Retina (tissue), 1 donor: ENCODE measurements at places on chromosomes 11 and 22.

- no peak for DNase-seq
Measured at GRCh38 chr11:72379384-72380131, 54.8 kb downstream of the CLPB start.

DNA sequence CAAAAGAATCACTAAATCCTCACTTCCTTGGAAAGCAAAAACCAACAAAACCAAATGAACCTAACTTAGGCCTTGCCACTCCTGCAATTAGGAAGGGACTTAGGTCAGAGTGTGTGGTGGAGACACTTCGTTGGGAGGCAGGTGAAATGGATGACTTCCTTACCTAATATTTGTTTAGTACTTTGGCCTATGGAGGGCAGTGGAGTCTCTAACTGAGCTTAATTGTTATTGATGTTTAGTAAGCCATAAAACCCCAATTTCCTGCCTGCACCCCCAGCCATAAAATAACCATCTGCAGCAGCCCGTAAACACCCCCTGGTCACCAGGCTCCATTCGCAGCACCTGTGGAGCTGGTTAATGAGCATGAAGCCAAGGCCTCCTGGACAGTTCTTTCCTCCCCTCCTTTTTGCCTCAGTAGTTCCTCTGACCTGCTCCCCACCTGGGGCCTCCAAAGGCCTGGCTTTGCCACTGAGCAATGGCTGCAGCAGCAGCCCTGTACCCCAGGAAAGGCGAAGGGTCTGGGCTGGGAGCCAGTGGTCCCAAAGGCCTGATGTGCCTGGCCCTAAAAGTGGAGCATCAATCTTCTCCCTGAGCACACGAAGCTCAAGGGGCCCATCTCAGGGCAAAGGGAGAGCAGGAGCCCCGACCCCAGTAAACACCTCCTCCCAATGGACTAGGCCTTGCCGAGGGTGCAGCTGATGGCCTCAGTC is 15.6 kb upstream of the SYT13 start:
- DNase-seq = no peak

- peak; percentile 56 for DNase-seq
Measured at GRCh38 chr11:35525501-35526175, at the start of gene PAMR1. PAMR1 (minus strand) TSS chr11:35525616; CDS start chr11:35525585, 31 bp downstream.

- DNase-seq = no peak
Measured at GRCh38 chr22:28783786-28784671, 11.5 kb downstream of the CCDC117 start.

GRCh38 chr22:45648301-45649117 is 23.1 kb upstream of the ATXN10 start:
- no peak for DNase-seq

DNA sequence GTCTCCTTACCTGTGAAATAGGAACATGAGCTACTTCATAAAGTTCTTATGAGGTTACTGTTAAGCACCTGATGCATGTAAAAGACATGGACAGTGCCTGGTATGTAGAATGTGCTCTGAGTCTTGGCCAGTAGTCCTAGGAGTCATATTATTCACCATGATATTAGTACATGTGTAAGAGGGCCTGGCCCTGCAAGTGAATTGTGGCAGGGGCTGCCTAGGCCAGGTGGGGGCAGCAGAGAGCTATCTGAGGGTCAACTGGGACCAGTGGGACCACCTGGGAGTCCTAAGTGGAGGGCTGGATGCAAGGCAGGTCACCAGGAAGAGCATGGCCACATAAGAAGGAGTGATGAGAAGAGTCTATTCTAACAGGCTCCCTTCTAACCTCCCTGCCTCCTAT is 529.5 kb downstream of the SOX6 start:
- DNase-seq = peak; percentile 57

DNA sequence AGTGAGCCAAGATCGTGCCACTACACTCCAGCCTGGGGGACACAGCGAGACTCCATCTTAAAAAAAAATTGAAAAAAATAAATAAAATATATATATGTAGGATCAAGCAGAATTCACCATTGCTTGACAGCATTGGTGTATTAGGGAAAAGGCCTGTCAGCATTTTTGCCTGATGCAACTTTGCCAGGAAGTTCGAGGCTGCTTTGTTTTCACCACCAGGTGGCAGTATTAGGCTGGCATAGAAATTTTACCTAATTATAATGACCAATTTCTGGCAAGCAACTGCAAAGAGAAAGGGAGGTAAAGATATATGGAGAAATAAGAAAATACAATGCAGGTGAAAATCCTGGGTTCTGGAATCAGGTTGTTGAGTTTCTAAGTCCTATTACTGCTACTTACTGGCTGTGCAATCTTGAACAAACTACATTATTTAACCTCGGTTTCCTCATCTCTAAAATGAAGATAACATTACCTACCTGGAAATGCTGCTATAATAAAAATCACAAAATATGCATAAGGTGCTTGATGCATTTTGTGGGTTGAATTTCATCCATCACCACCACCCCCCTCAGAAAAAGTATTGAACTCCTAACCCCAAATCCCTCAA is 24.7 kb downstream of the LAYN start:
- peak; percentile 65 for DNase-seq

GRCh38 chr11:116459185-116460045 is 313.4 kb downstream of the BUD13 start:
- DNase-seq = peak; percentile 27

DNA sequence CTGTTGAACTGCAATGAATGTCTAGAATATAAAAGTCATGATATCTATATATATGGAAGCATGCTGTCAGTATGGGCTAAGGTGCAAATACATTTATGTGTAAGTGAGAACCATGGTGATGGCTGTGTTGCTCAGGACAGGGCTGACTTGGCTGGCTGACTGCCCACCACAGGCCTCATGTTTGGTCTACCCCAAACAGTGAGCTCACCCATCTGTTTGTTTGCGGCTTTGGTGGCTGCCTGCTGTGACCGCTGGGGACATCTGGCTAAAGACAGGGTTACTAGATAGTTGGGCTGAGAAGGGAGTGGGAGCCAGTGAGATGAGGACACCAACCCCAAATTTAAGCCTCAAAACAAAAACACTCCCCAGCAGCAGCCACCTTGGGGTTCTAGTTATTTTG is 6.3 kb downstream of the CD44 start:
- no peak for DNase-seq

DNA sequence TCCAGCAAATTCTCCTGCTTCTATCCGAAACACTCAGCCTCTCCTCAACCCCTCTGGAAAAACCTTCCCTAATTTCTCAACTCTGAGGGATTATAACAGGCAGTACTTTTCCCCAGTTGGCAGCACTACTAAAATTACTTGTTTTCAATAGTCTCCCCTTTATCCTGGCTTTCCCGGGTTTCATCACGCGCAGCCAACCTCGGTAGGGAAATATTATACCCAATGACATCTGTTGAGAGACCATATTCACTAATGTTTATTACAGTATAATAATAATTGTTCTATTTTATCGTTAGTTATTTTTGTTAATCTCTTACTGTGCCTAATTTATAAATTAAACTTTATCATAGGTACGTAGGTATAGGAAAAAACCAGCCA is 330 bp upstream of the POLD3 start:
- DNase-seq = no peak
